Kidney glomerular epithelial cell (primary cell): ENCODE measurements at places on chromosomes 3 and 15.

- no peak for DNase-seq
Measured at GRCh38 chr3:78717041-78717440, 1050.8 kb downstream of the ROBO1 start.

- DNase-seq, result no peak
Measured at GRCh38 chr15:66254089-66254950, 770 bp upstream of the MEGF11 start.

- no peak for DNase-seq
Measured at GRCh38 chr3:145649368-145649887, 511.6 kb downstream of the PLOD2 start.

DNA sequence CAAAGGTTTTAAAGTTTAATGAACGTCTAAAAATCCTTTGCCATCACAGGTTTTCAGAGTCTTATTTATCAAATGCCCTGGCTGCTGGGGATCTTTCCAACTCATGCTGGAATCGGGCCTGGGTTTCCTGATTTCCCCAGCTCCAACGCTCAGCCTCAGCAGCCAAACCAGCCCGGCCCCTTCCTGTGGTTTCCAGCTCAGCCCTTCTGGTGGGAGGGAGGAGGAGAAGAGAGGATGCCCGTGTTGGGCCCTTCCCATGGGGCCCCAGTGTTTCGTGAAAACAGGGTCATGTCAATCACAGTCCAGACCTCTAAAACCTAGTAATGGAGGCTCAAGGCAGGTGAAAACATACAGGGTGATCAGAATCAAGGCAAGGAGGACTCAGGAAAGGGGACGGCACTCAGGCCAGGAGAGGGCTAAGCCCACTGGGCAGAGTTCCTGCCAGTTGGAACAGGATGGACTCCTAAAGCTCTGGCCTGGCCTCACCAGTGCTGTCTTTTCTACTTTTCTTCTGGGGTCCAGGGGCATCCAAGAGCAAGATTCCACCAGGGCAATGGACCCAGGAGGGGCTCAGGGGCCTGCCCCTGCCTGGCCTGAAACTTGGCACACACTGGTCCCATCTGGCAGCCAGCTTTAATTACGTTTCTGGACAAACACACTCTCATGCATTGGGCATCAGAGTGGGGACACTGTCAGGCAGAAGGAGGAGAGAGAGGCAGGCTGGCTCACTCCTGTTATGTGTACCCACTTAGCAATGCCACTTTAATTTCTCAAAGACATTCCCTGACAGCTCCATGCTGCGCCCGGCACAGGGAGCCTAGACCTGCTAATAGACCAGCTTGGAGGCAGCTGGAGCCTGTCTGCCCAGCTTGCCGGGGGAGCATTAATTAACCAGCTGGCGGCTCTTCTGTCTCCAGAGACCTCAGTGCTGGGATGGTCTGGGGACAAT, 194.6 kb downstream of the FAM43A start:
- no peak for DNase-seq

DNA sequence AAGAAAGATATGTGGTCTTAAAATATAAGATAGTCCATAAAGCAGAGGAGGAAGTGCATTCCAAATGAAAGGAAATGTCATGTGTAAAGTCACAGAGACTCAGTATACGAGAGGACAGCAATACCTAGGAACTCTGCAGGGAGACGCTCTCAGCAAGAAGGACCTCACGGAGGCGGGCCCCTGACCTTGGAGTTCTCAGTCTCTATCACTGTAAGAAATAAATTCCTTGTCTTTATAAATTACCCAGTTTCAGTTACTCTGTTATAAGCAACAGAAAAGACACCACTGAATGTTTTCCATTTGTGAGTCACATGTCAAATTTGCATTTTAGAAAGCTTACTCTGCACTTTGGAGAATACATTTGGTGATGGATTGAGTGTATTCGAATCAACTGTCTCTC, 140.6 kb downstream of the GBE1 start:
- DNase-seq, result no peak

GRCh38 chr15:30675126-30675525, 49.2 kb downstream of the ARHGAP11B start:
- no peak for DNase-seq

GRCh38 chr3:183818706-183819624, 6.4 kb downstream of the MAP6D1 start:
- no peak for DNase-seq

- no peak for DNase-seq
Measured at GRCh38 chr3:99907959-99908544, 90.4 kb downstream of the CMSS1 start.

- peak; percentile 46 for DNase-seq
Measured at GRCh38 chr15:80404761-80405553, 775 bp downstream of the ARNT2 start.

DNA sequence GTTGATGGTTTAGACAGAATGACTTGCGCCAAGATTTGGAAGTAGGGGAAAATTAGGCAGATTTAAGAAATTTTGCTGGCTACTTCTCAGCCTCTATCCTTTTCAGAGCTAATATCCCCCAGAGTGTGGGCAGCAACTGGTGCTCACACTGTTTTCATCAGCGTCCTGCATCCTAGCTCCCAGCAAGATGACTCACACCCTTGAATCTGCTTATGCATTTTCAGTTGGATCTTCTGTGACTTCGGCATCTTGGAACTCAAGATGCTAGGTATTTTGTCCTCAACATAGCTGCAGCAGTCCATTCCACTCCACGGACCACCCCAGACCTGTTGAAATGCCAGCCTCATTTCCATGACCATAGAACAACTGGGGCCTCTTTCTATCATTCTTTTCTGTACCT, 336.1 kb upstream of the NR2F2 start:
- DNase-seq, result no peak

- DNase-seq, result no peak
Measured at GRCh38 chr3:120678984-120679383, 3.1 kb downstream of the HGD start.

DNA sequence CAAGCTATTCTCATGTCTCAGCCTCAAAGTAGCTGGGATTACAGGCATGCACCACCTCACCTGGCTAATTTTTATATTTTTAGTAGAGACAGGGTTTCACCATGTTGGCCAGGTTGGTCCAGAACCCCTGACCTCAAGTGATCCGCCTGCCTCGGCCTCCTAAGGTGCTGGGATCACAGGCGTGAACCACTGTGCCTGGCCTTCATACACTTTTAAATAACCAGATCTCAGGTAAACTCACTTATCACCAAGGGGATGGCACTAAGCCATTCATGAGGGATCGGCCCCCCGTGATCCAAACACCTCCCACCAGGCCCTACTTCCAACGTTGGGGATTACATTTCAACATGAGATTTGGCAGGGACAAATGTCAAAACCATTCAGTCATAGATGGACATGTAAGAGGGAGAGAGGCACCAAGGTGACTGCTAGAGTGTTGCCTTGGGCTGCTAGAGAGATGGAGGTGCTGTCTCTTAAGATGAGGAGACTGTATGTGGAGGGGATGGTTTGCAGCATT, 13.3 kb upstream of the DOCK3 start:
- DNase-seq, result no peak

DNA sequence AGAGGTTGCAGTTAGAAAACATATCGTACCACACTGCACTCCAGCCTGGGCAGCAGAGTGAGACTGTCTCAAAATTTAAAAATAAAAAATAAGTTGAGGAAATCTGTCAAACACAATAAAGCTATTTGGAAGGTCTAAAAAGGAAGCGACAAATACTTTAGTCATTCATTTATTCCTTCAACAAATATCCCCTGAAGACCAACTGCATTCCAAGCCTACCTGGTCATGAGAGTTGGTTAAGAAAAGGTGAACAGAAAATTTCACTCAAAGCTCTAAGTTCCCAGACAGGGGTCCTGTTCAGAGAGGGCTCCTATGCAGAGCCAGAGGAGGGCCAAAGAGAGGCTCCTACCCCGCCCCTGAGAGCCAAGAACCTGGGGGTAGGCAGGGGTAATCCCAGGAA, 15.4 kb upstream of the PRKAR2A start:
- DNase-seq, result peak; percentile 19

- no peak for DNase-seq
Measured at GRCh38 chr3:14391033-14391432, 11.4 kb upstream of the SLC6A6 start.

GRCh38 chr3:27201492-27201891, 167.7 kb downstream of the NEK10 start:
- peak; percentile 75 for DNase-seq

- DNase-seq, result no peak
Measured at GRCh38 chr3:182323126-182323700, 470.1 kb upstream of the ATP11B start.

- no peak for DNase-seq
Measured at GRCh38 chr3:170033489-170033888, 4.3 kb upstream of the GPR160 start.

- no peak for DNase-seq
Measured at GRCh38 chr15:39411102-39411989, 169.5 kb upstream of the THBS1 start.

DNA sequence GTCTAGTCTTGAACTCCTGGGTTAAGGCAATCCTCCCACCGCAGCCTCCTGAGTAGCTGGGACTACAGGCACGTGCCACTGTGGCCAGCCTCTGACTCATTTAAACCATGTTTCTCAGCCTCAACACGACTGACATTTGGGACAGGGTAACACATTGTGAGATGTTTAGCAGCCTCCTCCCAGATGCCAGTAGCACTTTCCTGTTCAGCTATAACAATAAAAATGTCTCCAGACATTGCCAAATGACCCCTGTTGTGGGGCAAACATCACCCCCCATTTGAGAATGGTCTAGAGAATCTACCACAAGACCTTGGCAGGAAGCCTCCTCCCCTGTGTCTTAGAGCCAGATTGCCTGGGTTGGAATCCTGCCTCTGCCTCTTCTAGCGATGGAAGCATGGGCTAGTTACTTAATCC, 8.4 kb downstream of the TMEM40 start:
- DNase-seq, result no peak

DNA sequence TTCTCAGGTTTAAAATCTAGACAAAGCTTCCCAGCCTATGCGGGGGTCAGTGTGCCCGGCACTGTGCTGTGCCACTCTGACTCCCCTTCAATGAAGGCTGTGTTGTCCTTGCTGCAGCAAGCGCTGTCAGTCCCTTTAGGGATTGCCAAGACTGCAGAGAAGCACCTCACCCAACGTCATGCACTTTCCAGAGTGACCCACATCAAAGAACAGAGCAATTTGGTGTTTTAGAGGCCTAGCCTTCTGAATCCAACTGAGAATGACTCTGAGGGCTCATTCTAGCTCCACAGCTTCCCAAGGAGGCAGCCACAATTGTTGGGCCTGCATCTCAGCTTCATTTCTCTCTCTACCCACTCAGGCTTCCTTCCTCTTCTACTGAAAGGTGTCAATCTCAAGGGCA, 26.4 kb downstream of the SLC9A9 start:
- no peak for DNase-seq

DNA sequence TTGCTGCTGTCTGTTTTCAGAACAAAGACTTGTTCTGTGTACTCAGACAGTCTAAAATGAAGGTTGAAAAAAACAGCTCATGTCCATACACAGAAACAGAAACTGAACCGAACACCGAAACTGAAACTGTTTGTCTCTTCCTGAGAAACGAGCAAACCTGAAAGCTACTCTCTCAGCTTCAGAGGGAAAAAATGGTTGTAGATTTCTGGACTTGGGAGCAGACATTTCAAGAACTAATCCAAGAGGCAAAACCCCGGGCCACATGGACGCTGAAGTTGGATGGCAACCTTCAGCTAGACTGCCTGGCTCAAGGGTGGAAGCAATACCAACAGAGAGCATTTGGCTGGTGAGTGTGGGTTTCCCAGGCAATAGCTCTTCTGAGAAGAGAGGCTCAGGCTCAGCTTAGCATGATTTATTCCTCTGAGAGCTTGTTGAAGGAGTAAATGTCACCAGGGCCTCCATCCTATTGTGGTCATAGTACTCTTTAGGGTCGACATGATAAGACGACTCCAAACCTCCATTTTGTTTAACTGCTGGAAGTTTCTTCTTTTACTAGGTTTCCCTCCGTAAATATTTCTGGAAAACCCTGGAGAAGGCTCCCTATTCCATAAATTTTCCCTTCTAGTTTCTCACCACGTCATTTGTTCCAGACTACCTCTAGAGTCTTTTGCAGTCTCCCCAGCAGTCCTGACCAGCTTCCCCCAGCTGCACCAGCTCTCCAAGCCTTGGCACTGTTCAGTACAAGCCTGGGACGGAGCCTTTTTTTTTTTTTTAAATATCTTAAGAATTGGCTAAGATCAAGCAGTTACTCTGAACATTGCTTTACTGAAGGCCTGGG, at the start of gene RTP4:
Gene RTP4 (plus strand): TSS at position 135 of the 838 bp plus-strand sequence. CDS start 57 bp downstream, at position 192.
- peak; percentile 50 for DNase-seq

GRCh38 chr3:192174283-192174682, 553.1 kb downstream of the FGF12 start:
- no peak for DNase-seq

DNA sequence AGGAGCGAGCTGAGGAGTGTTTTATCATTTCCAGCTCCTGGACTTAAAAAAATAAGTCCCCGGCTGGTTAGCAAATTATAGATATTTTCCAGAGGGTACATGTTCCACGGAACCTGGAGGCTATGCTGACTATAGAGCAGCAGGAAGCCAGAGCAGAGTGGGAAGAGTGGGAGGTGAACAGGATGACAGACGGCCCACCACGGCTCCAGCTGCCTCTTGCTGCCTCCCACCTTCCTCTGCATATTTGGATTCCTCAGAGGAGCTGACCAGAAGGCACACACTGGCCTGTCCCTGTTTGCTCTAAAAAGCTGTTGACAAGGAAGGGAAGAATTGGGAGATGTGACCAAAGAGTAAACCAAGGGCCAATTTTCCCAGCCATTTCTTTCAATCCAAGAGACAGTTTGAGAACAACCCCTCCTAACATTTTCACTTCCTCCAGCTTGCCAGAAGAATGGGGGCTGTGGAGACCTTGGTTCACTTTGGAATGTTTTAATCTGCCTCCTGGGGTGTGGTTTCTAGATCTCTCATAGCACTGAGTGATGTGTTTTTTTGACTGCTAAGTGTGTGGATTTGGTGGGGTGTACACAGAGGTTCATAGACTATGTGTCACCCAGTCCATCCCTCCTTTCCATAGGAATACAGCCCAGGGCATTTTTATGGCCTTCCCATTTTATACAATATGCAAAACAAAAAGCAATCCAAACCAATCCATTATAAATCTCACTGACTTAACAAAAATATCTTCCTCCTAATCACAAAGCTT, 36.8 kb downstream of the HGD start:
- no peak for DNase-seq

DNA sequence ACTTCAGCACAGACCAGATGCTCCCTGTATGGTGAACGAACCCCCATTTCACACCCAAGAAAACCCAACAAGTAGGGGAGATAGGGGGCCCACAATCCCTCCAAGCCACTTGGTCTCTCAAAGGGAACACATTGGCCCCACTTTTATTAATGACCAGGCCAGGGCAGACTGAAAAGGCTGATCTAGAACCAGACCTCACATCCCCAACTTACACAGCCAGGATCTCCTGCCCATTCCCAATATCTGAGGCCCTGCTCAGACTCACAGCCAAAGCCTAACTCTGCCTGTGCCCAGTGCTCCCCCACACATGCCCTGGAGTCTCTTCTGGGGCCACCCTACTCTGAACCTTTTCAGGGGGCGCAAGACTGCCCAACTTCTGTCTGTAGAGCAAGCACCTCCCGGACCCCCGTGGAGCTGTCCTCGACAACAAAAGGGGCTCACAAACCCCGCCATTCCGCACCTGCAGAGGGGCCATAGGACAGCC, 1.8 kb downstream of the PLXNB1 start:
- no peak for DNase-seq
